ENCODE measurements at places on chromosomes 16 and 17. TPM values are rescaled to one million over a fixed set of nuclear protein-coding genes. Genes with fewer than 3 reads are reported as not detected.

TLCD2 gene
- 10.8 TPM for total RNA-seq

GRCh38 chr17:37802712-37803416 is 58.0 kb upstream of the HNF1B start:
- DNase-seq: no peak

GRCh38 chr17:66467766-66468165 is 165.4 kb downstream of the PRKCA start:
- no peak for DNase-seq

DNA sequence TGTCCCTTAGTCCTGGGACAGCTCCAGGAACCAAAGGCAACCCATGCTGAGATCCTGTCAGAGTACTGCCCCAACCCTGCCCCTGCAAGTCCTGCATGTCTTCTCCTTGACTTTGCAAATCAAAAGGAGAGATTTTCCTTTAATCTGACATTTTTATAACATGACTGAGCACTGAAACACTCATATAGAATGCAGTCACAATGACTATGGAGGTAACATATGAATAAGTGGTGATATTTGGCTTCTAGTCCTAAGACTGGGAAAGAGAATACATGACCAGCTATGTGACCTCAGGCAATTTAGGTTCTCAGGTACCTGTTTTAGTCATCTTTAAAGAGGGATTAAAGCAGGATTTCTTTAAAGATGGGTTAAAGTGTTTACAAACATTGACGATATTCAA is 941.6 kb upstream of the CDH8 start:
- no peak for DNase-seq

KRT31 gene
- not detected for total RNA-seq

GRCh38 chr17:57166803-57167202 is 81.8 kb downstream of the AKAP1 start:
- DNase-seq: no peak

DPEP2 gene
- 2.0 TPM for total RNA-seq

- no peak for DNase-seq
Measured at GRCh38 chr16:16118337-16118736, 105.0 kb downstream of the ABCC6 start.

TBC1D26 gene
- total RNA-seq: 4.2 TPM

DNA sequence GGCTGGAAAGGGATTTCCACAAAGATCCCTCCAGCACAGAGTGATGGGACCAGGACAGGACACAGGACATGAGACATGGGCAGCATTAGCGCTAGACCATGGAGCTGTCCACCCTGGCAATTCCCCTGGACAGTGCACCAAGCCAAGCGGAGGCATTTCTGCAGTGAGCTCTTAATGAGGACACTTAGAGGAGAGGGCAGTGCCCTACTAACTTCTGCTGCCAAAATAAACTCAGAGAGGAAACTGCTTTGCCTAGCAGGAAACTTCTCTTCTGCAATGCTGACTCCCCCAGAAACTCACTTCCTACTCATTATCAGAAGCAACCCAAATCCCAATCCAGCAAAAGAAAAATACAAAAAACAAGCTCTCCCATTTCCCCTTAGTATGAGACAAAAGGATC is 119.2 kb downstream of the HS3ST2 start:
- no peak for DNase-seq

PKMYT1 gene
- total RNA-seq: 6.9 TPM

DNA sequence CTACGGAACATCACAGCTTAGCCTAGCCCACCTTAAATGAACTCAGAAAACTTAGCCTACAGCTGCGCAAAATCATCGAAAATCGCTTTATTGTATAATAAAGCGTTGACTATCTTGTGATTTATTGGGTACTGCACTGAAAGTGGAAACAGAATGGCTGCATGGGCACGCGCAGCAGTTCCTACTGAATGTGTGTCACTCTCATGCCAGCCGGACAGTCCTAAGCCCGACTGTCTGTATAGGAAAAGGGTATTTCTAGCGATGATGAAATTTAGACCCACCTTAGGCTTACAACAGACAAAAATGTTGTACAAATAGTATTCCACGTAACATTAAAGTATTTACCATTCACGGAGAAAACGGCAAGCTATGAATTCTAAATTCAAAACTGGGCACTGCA is 9.3 kb downstream of the FBXO31 start:
- no peak for DNase-seq

- no peak for DNase-seq
Measured at GRCh38 chr17:30812218-30813177, 12.0 kb downstream of the CRLF3 start.

- no peak for DNase-seq
Measured at GRCh38 chr17:12320286-12320685, 299.6 kb downstream of the MAP2K4 start.

DNA sequence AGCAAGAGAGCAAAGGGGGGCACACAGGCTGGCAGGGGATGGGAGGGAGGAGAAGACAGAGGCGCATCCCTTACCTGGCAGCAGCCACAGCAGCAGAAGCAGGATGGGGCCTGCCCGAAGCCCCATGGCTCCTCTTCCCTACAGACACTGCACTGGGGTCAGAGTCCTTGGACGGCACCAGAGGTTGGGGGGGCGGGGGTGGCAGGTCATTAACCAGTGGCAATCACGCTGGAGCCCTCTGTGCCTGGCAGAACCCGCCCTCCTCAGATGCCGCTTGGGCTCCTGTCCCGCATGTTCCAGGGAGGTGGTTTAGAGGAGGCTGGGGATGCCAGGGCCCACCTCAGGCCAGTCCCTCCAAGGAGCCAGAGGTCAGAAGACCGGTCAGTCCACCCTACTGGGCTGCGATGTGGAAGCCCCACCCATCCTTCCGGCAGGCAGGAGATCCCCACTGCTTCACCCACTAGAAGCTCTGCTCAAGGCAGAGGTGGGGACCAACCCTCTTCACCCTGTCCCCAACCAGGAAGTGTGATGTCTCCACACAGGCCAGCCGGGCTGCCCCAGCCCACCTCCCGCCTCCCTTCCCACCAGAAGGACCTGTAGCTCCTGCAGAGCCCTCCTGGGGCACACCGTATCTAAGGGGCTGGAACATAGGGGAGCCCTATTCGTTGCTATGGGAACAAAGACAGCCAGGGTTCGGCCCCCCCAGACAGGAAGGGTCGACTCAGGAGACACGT is 11.7 kb downstream of the ZG16B start:
- no peak for DNase-seq

IGSF6 gene
- total RNA-seq: 0.74 TPM

DNA sequence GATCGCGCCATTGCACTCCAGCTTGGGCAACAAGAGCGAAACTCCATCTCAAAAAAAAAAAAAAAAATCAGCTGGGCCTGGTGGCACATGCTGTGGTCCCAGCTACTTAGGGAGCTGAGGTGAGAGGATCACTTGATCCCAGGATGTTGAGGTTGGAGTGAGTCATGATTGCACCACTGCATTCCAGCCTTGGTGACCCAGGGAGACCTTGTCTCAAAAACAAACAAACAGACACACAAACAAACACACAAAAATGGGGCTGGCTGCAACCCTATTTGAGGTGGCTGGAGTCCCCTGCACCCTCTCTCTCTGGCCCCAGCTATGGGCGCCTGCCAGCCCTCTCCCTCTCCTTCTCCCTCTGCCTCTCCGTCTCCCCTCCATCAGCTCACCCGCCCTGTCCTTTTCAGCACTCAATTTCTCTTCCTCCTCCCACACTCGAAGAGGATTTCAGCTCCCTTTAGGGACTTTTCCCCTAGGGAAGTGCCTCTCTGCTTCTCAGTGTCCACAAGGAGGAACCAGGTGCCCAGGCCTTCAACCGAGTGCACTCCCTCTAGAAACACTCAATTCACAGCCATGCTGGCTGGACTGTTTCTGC is 17.5 kb upstream of the TFAP4 start:
- DNase-seq: no peak

DNA sequence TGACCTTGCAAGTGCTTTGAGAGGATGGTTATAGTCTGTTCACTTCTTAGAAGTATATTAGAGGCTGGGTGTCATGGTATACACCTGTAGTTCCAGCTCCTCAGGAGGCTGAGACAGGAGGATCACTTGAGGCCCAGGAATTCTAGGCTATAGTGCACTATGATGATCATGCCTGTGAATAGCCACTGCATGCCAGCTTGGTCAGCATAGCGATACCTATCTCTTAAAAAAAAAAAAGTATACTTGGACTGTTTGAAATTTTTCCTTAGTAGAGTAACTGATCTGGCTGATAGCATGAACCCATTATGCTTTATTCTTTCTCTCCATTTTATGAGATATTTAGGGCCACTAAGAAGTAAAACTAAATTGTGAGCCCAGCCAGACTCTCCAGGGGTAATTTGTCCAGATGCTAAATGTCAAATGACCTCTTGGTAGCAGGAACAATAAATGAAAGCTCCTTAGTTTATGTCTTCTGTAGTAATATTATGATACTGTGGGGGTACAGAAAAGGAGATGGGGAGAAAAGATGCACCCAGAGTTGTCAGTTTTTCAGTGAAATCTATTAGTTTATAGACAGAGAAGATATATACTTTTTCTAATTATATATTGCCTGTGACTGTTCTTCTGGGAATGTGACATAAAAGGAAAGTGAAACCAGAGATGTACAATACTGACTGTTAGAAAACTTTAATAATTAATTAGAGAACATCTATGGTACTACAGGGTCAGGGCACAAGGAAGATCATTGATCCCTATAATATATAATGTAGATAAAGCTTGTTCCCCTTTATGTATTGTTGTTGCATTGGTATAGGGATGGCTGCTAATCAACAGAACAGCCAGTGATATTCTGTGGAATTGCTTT is 335.3 kb upstream of the TBX2 start:
- no peak for DNase-seq

GRCh38 chr17:30950669-30951399 is 20.0 kb upstream of the RNF135 start:
- DNase-seq: no peak

DNA sequence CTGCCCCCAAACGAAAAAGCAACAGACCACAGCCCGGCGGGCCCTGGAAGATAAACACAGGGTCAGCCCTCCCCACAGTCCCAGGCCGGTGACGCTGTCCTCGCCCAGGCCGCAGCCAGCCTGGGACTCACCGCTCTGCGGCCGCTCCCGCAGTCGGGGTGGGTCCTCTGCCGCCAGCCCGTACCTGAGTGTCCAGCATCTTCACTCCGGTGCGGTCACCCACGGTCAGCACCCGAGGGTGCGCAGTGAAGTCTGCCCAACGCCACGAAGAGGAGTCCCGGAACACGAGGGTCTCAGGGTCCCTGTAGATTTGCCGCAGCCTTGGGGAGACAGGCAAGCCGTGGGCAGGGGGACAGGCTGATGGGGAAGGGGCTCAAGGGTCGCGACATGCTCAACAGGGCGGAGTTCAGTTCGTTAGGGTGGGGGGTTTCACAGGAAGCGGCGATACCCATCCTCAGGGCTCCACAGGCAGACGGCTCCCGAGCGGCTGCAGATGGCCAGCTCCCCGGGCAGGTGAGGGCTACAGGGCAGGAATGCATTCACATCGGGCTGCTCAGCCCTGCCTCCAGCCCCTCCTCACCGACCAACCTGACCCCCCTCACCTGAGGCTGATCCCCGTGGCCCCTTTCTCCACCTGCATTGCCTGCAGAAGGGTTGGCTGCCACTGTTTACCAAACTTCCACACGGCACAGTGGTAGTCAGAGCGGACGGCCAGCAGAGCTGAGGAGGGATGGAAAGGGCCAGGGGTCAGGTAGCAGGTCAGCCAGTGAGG is 5.5 kb downstream of the TAF1C start:
- no peak for DNase-seq

DNA sequence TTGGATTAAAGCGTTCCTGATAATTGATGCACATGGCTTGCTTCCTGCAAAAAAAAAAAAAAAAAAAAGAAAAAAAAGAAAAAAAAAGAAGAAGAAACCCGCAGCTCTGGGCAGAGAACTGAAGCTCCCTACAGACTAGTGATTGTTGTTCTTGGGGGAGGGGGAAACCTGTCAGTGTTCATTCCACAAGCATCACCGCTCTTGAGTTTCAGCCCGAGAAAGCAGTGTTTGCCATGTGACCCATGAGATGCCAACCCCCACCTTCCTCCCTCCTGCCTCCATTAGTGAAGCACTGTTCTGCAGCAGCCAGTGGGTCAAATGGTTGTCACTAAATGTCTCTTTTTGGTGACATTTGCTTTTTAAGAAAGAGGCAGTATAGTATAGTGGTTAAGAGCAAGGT is 1.7 kb downstream of the USP43 start:
- DNase-seq: no peak

- no peak for DNase-seq
Measured at GRCh38 chr17:74116087-74116717, 87.3 kb upstream of the RPL38 start.

CA5A gene
- not detected for total RNA-seq

- DNase-seq: no peak
Measured at GRCh38 chr16:86761111-86762031, 183.0 kb downstream of the FOXL1 start.

KRTAP1-1 gene
- total RNA-seq: not detected

GRCh38 chr16:4179020-4179419 is 62.8 kb upstream of the ADCY9 start:
- no peak for DNase-seq

- no peak for DNase-seq
Measured at GRCh38 chr16:5028950-5029475, 4.7 kb downstream of the NAGPA start.

GRCh38 chr17:4574448-4575045 is 9.8 kb upstream of the SMTNL2 start:
- no peak for DNase-seq

DNA sequence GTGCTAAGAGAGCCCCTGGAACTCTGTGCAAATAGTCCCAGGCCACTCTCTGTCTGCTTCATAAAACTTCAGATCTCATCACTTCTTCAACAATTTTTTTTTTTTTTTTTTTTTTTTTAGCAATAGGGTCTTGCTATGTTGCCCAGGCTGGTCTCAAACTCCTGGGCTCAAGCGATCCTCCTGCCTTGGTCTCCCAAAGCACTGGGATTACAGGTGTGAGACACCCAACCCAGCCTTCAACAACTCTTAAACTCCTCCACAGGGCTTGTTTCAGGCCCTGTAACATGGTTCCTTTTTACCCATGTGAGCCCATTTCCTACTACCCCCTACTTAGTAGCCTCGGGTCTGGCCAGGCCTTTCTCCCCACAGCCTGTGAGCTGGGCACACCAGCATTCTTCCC is 39.3 kb upstream of the ICAM2 start:
- DNase-seq: no peak

DNA sequence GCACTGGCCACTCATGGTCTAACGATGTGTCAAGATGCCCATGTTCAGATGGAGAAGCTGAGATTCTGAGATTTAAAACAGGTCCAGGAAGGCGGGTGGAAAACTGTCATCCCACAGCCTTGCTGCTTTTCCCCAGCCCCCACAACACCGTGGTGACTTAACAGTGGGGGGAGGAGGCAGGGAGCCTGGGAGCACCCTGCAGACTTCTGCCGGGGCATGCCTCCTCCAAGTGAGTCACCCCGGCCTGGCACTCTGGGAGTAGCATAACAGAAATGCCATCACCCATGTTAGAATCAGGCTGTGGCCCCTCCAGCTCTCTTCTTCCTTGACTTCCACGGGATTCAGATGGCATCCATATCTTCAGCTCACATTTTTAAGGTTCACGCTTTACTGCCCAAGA is 164.8 kb downstream of the CBLN1 start:
- no peak for DNase-seq

All from vagina (tissue), 2 donors.